ENCODE measurements at places on chromosomes 7 and 10.

DNA sequence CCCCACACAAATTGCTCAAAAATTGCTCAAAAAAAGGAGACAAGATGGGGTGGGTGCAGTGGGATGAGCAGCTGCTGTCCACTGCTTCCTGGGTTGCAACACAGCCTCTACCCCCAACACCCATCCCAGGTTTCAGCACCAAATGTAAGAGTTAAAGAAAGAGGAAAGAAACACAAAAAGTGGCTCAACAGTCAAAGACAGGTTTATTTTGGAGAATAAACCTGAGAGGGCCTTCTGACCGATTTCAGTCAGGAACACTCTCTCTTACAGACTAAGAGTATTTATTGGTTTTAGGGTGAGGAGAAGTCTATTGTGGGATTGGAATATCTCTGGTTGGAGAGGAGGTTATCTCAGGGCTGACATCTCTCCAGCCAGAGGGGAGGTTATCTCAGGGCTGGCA, 28.4 kb downstream of the OR13A1 start:
- DNase-seq, result no peak

- no peak for DNase-seq
Observed at GRCh38 chr7:43141091-43141490, 28.6 kb downstream of the HECW1 start.

DNA sequence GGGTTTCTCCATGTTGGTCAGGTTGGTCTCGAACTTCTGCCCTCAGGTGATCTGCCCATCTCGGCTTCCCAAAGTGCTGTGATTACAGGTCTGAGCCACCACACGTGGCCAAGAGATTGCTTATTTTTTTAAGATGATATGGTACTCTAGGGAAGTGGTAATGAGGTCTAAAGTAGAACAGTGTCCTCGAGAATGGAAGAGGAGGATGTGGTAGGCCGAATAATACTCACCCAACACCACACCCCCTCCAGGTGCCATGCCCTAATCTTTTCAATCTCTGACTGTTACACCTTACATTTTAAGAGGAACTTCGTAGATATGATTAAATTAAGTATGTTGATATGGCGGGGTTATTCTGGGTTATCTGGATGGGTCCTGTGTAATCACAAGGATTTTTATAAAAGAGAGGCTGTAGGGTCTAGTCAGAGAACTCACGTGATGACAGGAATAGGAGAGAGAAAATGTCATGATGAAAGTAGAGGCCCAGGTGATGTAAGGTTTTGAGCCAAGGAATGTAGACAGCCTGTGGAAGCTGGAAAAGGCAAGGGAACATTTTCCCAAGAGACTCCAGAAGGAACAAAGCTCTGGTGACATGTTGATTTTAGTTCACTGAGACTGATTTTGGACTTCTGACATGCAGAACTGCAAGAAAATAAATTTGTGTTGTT, 29.5 kb downstream of the CDK13 start:
- no peak for DNase-seq

GRCh38 chr7:14843755-14844154, 58.8 kb downstream of the DGKB start:
- no peak for DNase-seq

GRCh38 chr7:50793947-50794570, 11.4 kb upstream of the GRB10 start:
- DNase-seq, result no peak

DNA sequence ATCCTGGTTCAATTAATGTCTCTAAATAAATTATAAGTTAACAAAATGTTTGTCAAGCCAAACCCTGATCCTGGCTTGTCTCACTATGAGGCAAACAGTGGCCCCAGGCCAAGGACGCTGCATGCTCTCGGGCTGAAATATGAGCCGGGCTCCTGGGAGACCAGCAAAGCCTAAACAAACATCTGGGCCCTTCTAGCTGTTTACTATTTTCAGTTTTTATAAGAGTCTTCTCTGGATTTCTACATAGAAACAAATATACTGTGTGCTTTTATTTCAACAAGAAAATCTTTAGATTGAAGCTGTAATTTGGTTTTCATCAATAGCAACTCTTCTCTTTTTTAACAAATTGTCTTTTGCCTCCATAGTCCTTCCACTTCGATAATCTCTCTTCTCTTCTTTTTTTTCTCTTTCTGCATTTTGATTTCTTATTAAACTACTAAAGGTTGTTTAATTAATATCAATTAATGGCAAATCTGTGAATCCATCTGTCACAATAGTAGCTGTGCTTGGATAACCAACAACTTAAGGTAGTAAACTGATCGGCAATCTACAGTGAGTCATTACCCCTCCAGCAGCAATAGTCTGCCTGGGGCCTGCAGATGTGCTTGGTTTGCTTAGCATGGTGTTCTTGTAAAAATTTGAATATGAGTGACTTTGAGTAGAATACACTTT, 83.3 kb upstream of the DNAJC1 start:
- DNase-seq, result peak; percentile 54

Data from NCI-H2029 treated with DMSO at 0.1 percent for 48 hours (cell line).